ENCODE measurements at places on chromosomes 1 and 21. TPM values are rescaled to one million over a fixed set of nuclear protein-coding genes. Genes with fewer than 3 reads are reported as not detected.

The MAP3K7CL gene
- 1.9 TPM for total RNA-seq

The NHLH1 gene
- not detected for total RNA-seq

The GCSAML gene
- total RNA-seq: not detected

The CD52 gene
- 2.3 TPM for total RNA-seq

The CSF3R gene
- not detected for total RNA-seq

The KCNK1 gene
- not detected for total RNA-seq

The TSPAN1 gene
- 5.9 TPM for total RNA-seq

The TRNP1 gene
- 28.3 TPM for total RNA-seq

Measured in G401 (cell line).